ENCODE measurements at places on chromosomes 4 and X. TPM values are rescaled to one million over a fixed set of nuclear protein-coding genes. Genes with fewer than 3 reads are reported as not detected.

Gene AVPR2
- total RNA-seq, result 3.3 TPM

Gene F11
- 0.52 TPM for total RNA-seq

Gene HSPA4L
- 10.9 TPM for total RNA-seq

Gene CTSO
- 6.2 TPM for total RNA-seq

Gene FSTL5
- not detected for total RNA-seq

Gene CHST7
- total RNA-seq, result 13.8 TPM

Gene SOWAHD
- total RNA-seq, result 0.32 TPM

Gene GPR50
- total RNA-seq, result not detected

Gene WWC2
- total RNA-seq, result 38.0 TPM

Gene TMEM144
- 13.4 TPM for total RNA-seq

Gene GPM6B
- 4.7 TPM for total RNA-seq

Gene EGFL6
- not detected for total RNA-seq

Gene SRPK3
- total RNA-seq, result 43.6 TPM

Gene YY2
- 0.57 TPM for total RNA-seq

Gene MAGEE2
- total RNA-seq, result not detected

Gene APLN
- 25.9 TPM for total RNA-seq

Gene MXRA5
- 1.7 TPM for total RNA-seq

Gene VEGFD
- total RNA-seq, result 12.4 TPM

DNA sequence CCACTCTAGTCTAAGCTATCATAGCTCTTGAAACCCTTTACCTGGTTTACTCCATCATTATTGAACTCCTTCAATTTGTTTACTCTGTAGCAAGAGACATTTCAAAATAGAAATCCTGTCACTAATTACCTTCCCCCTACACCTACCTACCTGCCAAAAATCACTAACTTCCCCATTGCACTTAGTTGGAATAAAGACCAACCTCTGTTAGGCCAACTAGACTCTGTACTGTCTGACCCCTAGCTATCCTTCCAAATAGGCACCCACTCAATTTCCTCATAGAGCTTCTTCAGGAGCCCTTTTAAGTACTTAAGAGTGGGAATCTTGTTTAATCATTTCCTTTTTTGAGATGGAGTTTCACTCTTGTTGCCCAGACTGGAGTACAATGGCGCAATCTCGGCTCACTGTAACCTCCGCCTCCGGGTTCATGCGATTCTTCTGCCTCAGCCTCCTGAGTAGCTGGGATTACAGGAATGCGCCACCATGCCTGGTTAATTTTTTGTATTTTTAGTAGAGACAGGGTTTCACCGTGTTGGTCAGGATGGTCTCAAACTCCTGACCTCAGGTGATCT is 8.9 kb upstream of the CDKL2 start:
- DNase-seq, result no peak

DNA sequence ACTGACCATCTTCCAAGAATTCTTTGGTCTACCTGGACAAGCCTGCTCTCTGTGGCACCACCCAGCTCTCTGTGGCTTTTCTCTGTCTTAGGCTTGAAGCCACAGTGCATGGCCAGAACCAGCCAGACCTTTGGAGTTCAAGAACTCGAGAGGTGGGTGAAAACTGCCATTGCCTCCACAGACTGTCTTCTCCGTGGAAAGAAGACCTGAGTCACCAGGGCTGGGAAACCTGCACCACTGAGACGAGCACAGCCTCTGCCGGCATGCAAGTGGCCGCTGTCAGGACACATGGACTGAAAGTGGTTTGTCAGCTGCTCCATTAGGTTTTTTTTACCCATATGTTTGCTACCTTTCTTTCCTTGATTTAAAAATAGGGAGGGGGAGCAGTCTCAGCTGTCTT is 74.5 kb downstream of the MGST2 start:
- DNase-seq, result peak; percentile 51

DNA sequence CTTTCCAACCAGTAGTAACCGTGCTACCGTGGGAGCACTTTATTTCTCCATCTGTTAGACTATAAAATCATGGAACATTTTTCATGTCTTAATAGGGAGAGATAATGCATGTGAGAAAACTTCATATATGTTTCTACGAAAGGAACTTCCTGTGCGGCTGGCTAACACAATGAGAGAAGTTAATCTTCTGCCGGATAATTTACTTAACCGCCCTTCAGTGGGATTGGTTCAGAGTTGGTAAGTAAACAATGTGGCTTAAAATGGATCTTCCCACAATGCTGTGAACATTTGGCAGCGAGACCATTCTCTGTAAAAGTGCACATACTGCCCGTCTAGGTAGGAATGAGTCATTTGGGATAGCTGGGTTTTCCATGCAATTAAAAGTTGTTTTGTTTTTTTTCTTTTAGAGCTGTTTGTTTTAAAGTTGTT is 29.6 kb downstream of the PDK3 start:
- DNase-seq, result no peak

DNA sequence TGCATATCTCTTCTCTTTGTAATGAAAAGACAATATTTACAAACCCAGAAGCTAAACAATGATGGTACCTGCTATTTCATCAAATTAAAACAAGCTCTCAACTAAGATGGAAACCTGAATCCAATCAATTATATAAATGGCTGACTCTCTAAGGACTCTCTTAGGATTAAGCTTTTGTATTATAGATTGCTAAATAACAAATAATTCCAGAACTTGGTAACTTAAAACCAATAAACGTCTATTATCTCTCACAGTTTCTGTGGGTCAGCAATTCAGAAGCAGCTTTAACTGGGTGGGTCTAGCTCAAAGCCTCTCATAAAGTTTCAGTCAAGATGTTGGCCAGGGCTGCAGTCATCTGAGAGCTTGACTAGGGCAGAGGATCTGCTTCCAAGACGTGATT is 12.4 kb downstream of the PHKA2 start:
- no peak for DNase-seq

GRCh38 chr4:91111556-91111955 is 984.4 kb downstream of the CCSER1 start:
- no peak for DNase-seq

- no peak for DNase-seq
Observed at GRCh38 chr4:10056334-10057022, 35.2 kb upstream of the SLC2A9 start.

DNA sequence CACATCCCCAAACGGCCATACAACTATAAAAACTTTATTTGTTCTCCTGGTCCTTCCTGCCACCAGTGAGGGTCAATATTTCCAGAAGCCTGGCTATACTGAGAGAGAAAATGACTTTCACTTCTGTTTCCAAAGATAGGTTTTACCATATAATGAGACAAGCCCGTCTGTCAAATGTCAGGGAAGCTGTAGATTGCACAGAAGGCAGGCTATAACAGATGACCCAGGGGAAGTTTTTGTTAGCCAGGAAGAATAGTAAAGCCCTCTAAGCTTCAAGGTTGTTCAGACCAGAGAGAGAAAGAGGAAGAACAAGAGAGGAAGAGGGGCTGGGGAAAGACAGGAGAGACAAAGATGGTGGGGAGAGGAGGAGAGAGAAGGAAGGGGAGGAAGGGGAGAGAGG is 217.5 kb downstream of the GBA3 start:
- no peak for DNase-seq

DNA sequence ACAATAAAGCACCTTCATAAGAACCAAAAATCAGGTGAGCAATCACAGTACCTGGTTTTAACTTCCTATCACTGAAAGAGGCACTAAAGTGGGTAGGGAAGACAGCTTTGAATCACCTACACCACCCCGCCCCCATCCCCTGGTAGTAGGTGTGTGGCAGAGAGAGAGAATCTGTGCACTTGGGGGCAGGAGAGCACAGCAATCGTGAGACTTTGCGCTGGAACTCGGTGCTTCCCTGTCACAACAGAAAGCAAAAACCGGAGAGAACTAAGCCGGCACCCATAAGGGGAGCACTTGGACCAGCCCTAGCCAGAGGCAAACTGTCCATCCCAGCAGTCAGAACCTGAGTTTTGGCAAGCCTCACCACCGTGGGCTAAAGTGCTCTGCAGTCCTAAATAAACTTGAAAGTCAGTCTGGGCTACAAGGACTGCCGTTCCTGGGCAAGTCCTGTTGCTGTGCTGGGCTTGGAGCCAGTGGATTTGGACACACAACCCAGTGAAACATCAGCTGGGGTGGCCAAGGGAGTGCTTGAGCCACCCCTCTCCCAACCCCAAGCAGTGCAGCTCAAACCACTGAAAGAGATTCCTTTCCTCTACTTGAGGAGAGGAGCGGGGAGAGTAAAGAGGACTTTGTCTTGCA is 32.1 kb downstream of the NDUFB11 start:
- peak; percentile 25 for DNase-seq

GRCh38 chrX:101485212-101485949 is at the start of gene ARMCX4:
Gene ARMCX4, plus strand, starts transcription at chrX:101485456. Its CDS starts 3,134 bp downstream, at chrX:101488590.
- peak; percentile 59 for DNase-seq

DNA sequence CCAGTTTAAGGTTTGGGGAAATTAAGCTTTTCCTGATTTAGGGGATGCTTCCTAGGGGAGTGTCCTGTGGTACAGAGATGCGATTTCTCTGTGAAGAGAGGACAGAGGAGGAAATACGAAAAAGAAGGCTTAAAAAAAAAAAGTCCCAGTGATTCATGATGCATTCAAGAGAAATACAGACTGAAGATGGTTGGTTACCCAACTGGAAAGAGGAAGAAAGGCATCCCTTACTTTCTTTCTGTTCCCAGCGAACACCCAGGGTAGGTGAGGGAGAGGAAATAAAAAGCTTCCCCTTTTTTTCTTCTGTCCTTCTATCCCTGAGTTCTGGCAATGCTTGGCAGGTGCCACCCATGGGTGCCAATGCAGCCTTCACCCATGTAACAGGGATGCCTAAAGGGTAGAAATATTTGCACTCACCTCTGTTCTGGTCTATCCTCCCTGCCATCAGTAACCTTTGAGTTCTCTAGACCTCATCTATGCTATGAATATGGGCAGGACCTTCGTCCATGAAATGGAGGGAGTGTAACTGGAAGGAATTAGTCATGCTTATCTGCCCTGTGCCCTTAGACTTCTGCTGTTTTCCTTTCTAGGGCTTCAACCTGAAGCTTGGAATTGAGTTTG is 230.1 kb upstream of the GALNTL6 start:
- no peak for DNase-seq

- no peak for DNase-seq
Observed at GRCh38 chr4:184420881-184421416, 53.4 kb downstream of the IRF2 start.

DNA sequence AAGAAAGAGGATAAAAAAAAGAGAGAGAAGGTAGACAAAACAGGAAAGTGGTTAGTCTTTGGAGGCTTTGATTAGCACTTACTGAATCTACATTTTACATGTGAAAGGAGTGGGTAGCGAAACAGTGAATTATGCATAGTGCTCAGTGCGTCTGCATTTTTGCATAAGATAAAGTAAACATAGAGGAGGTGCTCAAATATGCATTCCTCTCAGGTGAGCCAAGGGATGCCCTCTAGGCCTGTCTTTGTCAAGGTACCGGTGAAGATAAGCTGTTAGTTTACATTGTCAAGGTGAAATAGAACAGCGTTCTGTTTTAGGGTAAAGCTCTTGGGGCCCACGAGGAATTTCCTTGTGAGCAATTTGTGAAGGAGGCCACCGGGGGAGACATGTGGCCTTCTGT is 260.6 kb downstream of the TRIML1 start:
- DNase-seq, result no peak

DNA sequence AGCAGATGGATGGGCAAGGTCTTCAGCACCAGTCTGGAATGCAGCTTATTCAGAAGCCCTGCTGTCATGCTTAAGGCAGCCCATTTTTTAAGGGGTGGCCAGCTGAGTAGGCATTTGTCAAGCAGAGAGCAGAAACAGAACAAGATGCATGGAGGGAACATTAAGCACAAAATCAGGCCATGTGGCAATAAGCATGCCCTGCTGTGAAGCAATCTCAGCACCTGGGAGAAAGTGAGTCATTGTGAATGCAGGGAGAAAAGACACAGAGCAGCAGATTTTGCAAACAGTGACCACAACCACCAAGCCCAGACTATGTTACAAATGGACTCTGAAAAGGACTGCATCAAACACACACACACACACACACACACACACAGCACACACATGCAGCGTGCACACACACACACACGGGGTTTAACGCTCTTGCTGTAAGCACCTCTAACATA is 94.1 kb upstream of the GALNT7 start:
- DNase-seq, result no peak

GRCh38 chr4:78862314-78862737 is 76.9 kb downstream of the PAQR3 start:
- no peak for DNase-seq

- DNase-seq, result no peak
Observed at GRCh38 chr4:13539619-13540445, 4.5 kb downstream of the NKX3-2 start.

GRCh38 chrX:104370089-104370488 is 115.4 kb upstream of the ESX1 start:
- DNase-seq, result no peak

- DNase-seq, result no peak
Observed at GRCh38 chr4:143252478-143252877, 67.8 kb downstream of the USP38 start.

GRCh38 chrX:39336671-39337311 is 535.5 kb downstream of the MID1IP1 start:
- DNase-seq, result peak; percentile 24

- DNase-seq, result no peak
Observed at GRCh38 chrX:47199286-47199685, 5.7 kb downstream of the UBA1 start.

- no peak for DNase-seq
Observed at GRCh38 chrX:152927858-152928760, 30.2 kb downstream of the ZNF185 start.

DNA sequence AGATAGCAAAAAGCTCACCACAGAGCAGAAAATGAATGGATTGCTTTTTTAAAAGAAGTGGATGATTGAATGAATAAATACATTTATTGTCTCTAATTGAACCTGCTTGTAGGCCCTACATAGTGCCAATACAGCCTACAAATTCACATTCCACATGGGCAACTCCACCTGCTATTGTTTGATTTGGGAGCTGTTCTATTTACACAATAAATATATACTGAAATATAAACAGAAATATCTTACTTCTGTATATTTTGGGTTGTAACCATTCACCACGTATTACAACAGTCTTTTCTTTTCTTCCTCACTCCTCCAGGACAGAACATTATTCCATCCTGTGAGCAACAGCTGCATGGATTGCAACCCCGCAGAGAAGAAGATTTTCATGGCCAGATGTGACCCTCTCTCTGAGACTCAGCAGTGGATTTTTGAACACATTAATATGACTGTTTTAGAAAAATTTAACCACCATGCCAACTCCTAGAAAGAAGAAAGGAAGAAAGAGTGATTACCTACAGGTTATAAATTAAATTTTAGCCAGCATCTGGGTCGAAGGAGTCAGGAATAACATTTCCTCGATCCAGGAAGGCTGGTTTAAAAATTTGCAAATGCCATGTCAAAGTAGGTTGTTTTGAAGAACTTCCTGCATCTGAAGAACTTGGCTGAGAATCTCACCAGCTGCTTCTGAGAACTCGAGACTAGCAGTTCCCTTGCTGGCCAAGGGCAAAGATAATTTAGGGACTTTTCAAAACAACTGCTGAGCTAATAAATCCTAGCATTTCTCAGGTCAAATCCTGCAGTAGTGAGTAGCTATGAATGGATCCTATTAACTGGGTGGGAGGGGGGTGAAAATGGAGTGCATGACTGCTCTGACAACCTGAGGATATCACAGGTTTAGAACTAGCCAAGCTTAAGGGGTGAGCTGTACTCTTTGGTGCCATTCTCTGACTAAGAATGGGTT is 128.7 kb upstream of the GALNT7 start:
- no peak for DNase-seq

Measured in left ventricle myocardium superior (tissue), 1 donor.